T-helper 9 cell (primary cell): ENCODE measurements at places on chromosomes 6 and 20.

GRCh38 chr6:34981951-34982350 lies 92.9 kb downstream of the ANKS1A start:
- no peak for DNase-seq

DNA sequence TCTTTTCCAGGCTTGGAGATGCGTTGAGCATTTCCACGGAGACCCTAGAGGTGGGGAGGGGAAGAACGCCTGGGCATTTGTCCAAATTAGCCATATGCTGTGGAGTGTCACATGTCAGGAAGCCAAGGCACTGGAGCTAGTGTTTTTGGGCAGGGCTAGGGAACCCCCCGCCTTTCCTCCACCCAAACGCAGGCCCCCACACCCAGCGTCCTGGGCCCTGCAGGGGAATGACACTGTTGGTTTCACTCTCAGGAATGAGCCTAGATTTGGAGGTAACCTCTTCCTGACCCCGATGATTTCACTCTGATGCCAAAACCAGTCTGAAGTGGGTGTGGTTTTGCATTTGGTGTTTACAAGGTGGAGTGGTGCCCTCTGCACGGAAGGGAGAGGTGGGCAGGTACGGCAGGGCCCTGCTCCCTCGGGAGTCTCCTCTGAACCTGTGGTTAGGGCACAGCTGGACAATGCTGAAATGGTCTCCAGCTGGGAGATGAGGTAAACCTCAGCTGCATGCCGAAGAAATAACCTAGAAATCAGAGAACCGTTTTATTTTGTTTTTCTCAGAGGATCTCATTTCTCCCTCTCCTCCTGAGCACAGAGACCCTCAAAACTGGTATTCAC lies 29.5 kb downstream of the MTHFD1L start:
- DNase-seq: no peak

GRCh38 chr6:39128832-39129231 lies 13.8 kb upstream of the SAYSD1 start:
- DNase-seq: no peak

- no peak for DNase-seq
These were observed 11.3 kb downstream of the NT5E start for GRCh38 chr6:85460921-85461797.

GRCh38 chr6:133648581-133648980 lies 240.3 kb upstream of the TCF21 start:
- DNase-seq: no peak

GRCh38 chr6:35365594-35366203 lies 23.3 kb downstream of the PPARD start:
- no peak for DNase-seq

DNA sequence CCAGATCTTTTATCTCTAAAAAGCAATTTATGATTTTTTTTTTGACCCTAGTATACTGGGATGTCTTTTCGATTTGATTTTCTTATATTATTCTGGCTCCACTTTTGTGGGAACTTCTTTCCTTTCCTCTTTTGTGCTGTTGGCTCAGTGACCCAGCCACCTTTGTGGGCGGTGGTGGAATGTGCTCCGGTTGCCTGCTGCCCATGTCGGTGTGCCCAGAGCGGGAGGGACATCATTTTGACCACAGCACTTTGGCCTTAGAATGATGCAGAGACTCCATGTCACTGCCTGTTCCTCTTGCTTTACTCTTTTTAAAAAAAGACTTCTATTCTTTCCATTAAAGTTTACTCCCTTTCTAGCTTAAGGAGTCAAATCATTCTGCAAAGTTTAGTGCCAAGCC lies 198.0 kb downstream of the FARS2 start:
- no peak for DNase-seq

GRCh38 chr6:30676660-30677285 lies 4.0 kb upstream of the DHX16 start:
- DNase-seq: no peak

DNA sequence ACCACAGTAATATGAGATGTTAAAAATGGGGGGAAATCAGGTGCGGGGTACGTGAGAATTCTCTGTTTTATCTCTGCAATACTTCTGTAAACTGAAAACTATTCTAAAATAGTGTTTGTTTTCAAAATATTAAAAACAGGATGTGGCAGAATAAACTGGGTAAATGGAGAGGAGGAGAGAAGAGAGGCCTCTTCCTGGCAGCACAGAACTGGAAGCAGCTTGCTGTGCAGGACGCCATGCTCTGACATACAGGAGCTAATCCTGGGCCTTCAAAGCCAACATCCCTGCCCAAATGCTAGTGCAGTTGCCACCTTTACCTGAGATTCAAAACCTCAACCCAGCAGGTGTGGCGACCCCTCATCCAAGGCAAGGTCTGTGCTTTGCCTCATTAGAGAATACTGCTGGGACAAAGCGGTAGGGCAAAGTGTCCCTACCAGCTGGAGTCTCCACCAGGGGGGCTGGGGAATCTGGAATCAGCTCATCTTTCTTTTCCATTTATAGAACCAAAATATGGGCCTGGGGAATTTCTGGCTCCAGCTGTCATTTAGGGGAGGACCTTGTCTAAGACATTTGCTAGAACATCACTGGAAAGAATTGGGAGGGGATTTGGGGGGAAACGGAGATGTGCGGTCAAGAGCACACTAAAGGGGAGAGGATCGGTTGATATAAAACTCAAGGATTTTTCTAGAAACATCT lies 67.3 kb downstream of the SCML4 start:
- DNase-seq: no peak

DNA sequence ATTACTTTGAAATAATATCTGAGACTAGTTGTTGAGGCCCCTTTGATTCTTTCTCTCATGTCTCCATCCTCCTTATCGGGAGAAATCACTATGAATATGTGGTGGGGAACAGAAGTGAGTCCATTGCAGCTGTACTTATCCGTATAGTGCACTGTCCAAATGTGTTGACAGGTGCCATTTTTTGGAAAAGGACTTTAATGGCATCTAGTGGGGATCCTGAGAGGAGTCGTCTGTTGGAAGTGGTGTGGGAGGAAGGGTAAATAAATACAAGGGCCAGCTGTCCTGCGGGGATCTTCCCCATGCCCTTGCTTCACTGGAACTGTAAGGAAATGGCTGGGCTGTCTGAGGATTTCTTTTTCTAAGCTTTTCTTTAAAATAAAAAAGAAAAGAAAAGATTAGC lies 19.4 kb downstream of the TPX2 start:
- DNase-seq: no peak
